ENCODE measurements at places on chromosomes 3 and 15. TPM values are rescaled to one million over a fixed set of nuclear protein-coding genes. Genes with fewer than 3 reads are reported as not detected.

Gene ZNF717
- total RNA-seq = 9.2 TPM

Gene CISH
- total RNA-seq = 12.2 TPM

Gene CD200
- total RNA-seq = 2.8 TPM

Gene DZIP1L
- total RNA-seq = 3.7 TPM

Gene FBXO40
- total RNA-seq = 228 TPM

Gene CELF6
- total RNA-seq = 0.42 TPM

Gene PRC1
- 5.1 TPM for total RNA-seq

Gene GLT8D1
- total RNA-seq = 41.4 TPM

Gene LDHAL6B
- total RNA-seq = not detected

Gene VPS39
- total RNA-seq = 46.0 TPM

Gene SLC24A1
- total RNA-seq = 2.5 TPM

Gene GCSAM
- total RNA-seq = 0.29 TPM

Gene TRAK1
- total RNA-seq = 223 TPM

Gene ZBTB20
- 71.4 TPM for total RNA-seq

Gene CD86
- 3.1 TPM for total RNA-seq

Gene CYP1A1
- total RNA-seq = not detected

DNA sequence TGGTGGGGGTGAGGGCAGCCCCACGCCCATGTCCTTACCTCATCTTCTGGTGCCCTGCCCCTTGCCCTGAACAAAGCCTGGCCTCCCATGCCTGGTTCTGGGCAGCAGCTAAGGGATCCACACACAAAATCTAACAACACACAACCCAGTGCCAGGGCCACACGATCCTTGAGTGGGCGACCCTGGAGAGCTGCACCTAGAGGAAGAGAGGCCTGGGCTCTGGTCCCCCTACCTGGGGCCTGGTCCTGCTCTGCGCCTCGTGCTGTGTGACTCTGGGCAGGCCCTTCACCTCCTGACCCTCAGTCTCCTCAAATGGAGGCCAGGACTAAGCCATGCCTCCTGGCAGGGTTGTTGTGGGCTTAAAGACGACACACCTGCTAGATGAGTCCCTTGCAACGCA lies 20.0 kb upstream of the C3orf22 start:
- DNase-seq = no peak

DNA sequence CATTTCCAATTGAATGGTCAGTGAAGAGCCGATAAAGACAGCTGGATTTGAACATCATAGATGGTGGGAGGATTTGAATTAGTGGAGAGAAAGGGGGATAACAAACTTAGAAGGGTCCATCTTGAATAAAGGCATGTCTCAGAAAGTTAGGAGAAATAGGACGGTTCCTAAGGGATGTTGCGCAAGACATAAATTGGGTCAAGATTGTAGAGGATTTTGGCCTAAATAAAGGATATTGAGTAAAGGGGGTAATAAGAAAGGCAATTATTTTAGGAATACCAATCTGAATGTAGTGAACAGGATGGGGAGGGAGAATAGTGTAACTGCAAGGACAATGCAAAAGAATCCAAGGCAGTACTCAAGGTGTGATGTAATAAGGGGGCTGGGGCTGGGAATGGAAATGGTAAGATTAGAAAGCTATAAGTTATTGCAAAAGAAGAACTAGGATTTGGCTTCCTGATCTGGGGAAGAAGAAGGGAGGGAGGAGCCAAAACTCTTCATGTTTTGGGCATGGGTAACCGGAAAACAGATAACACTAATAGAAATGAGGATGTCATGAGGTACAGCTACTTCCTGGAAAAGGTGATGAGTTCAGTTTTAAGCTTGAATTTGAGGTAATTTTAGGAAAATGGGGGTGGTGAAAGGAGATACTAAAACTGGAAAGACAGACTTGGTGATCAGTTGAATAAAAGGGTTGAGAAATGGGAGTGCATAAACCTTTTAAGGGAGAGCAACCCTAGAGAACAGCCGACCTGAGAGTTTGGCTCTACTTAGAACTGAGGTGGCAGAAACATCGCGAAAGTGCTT lies 17.3 kb upstream of the TRPC1 start:
- DNase-seq = no peak

GRCh38 chr3:124429129-124429815 lies 301.0 kb upstream of the UMPS start:
- no peak for DNase-seq

DNA sequence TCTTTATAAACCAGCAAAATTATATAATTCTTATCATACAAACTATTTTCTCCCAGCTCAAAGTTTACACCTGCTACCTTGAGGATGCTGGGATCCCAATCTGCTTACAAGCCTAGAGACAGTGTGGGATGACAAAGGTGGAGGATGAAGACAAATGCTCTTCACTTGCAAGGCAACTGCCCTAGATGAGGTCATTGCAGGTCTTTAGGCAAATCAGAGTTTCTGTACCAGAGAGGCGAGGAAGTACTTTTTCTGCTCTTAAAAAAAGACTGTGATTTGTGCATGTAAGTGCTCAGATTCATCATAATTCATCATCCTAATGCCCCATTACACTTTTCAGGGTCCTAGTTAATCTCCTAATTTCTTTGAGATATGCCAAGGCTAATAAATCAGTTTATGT lies 376.1 kb downstream of the ZPLD1 start:
- DNase-seq = no peak

DNA sequence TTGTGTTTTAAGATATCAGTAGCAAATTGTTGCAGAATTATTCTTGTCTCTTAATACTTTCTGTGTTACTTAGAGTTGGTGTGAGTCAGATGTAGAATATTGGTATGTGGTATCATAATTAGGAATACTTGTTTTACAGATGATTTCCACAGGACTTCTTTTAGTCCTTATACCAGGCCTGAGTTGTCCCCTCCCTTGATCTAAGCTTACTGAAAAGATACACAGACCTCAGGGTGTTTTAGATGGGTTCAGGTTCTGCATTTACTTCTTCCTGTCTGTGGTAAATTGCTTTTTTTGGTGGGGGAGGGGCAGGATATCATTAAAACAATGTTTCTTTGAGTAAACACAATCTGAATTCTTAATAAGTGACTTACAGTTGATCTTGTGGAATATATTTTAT lies 14.2 kb downstream of the DZIP3 start:
- no peak for DNase-seq

DNA sequence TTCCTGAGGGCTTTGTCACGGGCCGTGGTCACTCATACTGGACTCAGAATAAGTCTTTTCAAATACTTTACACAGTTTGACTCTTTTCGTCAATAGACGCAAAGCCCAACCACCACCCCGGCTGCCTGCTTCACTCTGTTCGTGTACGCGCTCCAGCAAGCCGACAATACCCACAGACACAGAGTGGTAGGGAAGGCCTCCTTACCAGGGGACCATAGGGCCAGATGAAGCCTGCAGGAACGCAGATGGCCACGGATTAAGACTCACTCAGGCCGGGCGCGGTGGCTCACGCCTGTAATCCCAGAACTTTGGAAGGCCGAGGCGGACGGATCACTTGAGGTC lies 29.7 kb downstream of the EFCAB12 start:
- no peak for DNase-seq

- DNase-seq = no peak
These were observed 785.2 kb downstream of the NR2F2 start for GRCh38 chr15:97115761-97116070.

- DNase-seq = peak; percentile 62
These were observed 1.4 kb upstream of the MAGEL2 start for GRCh38 chr15:23648920-23649515.

GRCh38 chr3:29385046-29385830 lies 104.4 kb downstream of the RBMS3 start:
- no peak for DNase-seq

GRCh38 chr3:139937674-139938279 lies 2.8 kb downstream of the CLSTN2 start:
- DNase-seq = peak; percentile 48

DNA sequence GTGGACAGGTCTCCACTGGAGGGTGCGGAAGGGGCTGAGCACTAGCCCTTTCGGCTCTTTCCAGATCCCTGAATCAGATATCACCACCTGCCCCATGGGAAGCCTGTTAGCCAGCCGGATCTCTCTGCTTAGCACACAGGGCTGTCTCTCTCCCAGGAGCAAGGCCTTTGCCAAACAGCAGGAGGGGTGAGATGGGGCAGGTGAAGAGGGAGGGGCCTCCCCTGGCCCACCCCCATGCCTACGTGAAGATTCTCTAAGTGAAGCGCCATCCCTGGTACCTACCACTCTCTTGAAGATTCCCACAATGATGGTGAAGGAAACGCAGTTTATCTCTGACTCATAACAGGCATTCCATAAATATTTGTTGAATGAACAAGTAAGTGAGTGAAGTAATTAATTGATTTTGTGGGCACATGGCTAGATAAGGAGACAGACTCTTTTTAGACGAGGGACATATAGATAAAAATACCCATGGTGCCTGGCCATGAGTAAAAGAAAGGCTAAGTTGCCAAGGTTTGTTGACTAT lies 19.6 kb upstream of the HCN4 start:
- no peak for DNase-seq

DNA sequence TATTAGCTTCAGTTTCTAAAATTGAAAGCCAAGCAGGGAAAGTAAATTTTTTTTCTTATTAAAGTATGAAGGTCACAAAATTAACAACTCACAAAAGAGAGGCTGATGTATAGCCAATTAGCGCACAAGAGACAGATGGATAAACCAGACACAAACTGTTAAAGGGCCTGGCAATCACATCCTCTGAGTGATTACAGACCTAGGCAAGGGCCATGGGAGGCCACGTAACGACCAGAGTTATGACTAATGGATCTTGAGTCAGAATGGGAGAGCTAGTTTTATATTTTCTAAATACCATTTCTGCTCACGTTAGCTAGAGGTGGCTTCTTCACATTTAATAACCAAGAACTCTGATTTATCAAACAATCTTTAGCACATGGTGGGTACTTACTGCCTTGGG lies 17.8 kb upstream of the SCAMP5 start:
- DNase-seq = no peak

DNA sequence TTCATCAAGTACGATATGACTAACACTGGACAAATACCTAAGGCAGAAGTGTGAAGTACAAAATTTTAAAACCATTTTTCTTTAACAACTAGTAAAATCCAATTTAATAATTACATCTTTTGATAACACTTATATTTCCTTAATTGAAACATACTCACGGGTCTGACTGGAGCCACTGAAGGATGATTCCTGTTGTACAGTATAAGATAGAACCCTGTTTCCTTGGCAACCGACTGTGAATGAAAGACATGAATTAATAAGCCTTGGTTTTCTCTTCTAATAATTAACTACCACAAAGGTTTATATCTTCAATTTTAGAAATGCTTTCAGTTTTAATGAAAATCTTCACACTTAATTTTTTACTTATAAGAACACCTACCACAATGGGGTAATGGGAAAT lies 19.4 kb downstream of the DHX36 start:
- DNase-seq = no peak

DNA sequence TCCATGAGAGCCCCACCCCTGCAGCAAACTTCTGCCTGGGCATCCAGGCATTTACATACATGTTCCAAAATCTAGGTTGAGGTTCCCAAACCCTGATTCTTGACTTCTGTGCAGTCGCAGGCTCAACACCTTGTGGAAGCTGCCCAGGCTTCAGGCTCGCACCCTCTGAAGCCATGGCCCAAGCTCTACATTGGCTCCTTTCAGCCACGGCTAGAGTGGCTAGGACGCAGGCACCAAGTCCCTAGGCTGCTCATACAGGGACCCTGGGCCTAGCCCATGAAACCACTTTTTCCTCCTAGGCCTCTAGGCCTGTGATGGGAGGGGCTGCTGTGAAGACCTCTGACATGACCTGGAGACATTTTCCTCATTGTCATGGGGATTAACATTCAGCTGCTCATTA lies 172.8 kb upstream of the SATB1 start:
- no peak for DNase-seq

GRCh38 chr3:62183969-62184368 lies 189.4 kb downstream of the FEZF2 start:
- no peak for DNase-seq

Measured in right cardiac atrium (tissue), 5 donors.